ENCODE measurements at places on chromosomes 3 and 15. TPM values are rescaled to one million over a fixed set of nuclear protein-coding genes. Genes with fewer than 3 reads are reported as not detected.

DNA sequence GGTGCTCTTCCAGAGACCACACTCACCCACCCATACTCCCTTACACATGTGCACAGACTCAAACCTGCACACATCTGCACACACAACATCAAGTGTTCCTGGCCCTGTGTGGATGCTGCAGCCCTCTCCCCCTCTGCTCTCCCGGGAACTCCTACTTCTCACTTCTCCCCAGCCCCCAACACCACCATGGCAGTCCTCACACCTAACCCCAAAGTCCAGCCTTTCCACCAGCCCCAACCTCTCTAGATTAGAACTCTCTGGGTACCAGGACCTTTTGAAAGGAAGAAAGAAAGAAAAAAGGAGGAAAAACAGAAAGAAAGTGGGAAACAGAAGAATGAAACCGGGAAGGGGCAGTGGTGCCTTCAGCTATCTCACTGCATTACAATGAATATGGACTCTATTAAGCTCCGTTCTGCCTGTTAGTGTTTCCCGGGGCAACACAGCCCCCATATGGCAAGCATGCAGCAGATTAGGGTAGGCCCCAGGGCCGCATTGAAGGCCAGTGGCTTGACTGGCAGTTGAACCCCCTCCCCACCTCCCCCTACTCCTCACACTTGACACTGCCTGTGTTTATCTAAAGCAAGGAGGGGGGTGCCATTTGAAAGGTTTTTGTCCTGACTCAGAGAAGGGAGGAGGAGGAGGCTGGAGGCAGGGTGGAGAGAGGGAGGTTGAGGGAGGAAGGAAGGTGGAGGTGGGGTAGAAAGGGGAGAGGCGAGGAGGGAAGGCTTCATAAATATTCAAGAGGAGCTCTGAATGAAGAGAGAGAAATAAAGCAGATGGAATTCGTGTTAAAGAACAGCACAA lies 30.1 kb downstream of the BOC start:
- DNase-seq: no peak

DNA sequence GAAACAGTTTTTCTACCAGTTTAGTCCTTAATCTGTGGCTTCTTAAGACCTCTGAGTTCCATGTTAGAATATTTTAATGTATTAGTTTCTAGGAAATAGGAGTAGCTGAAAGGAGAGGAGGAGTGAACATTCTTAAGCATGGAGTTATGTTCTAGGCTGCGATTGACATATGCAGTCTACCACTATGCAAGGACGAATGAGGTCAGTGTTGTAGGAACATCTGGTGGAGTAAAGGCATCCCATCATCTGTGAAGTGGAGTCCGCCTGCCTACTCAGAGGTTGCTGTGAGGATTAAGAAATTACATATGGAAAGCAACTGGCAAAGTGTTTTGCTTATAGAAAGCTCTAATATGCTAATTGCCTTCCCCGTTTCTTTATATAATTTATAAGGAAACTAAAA lies 45.1 kb downstream of the SNAPC5 start:
- no peak for DNase-seq

The UTS2B gene
- not detected for total RNA-seq

DNA sequence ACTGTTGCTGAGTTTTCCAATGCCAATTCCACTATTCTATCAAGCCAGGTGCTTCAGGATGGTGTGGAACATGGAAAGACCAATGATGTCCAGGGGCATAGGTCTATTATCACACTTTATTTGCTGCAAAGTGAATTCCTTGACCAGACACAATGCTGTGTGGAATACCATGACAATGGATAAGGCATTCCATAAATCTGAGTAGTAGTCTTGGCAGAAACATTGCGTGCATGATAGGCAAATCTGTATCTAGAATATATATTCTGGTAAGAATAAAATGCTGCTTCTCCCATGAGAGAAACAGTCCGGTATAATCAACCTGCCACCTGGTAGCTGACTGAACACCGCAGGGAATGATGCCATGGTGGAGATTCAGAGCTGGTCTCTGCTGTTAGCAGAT lies 70.0 kb upstream of the ALDH1A3 start:
- DNase-seq: no peak

DNA sequence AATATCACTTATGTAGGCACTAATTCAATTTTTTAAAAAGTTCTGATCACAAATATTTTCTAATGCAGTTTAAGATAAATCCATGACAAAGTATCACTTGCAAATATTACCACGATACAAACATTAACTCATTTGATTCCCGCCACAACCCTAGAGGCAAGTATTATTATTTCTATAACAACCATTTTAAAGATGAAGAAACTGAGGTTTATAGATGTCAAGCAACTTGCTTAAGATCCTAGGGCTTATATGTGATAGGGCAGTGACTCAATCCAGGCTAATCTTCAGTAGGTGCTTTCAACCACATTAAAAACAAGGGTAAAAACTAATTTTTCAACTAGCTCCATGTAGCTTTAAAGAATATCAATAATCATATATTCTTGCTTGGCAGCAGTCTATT lies 1.7 kb downstream of the DYNC1LI1 start:
- no peak for DNase-seq

GRCh38 chr15:95129574-95129973 lies 898.2 kb downstream of the MCTP2 start:
- no peak for DNase-seq

GRCh38 chr3:25029820-25030219 lies 398.2 kb upstream of the RARB start:
- DNase-seq: no peak

DNA sequence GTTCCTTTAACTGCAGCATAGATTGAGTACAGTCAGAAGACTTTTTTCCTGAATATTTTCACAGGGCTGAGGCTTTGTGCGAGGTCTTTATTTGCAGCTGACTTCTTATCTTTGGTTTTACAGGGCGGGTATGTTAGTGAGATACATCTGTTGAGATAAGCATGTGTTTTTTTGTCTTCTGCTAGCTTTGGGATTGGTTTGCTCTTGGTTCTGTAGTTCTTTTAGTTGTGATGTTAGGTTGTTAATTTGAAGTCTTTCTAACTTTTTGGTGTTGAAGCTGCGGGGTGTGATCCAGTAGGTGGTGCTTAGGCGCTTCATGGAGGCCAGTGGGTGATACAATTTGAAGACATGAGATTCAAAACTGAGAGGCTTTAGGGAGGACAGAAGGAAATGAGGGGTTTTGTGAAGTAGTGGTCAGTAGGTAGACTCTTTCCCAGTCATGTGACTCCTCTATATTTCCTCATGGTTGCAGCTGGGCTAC lies 67.9 kb upstream of the TNFSF10 start:
- no peak for DNase-seq

GRCh38 chr3:37603722-37604121 lies 258.0 kb upstream of the CTDSPL start:
- DNase-seq: no peak

The OCA2 gene
- 0.56 TPM for total RNA-seq

The CLDN1 gene
- total RNA-seq: 85.2 TPM

DNA sequence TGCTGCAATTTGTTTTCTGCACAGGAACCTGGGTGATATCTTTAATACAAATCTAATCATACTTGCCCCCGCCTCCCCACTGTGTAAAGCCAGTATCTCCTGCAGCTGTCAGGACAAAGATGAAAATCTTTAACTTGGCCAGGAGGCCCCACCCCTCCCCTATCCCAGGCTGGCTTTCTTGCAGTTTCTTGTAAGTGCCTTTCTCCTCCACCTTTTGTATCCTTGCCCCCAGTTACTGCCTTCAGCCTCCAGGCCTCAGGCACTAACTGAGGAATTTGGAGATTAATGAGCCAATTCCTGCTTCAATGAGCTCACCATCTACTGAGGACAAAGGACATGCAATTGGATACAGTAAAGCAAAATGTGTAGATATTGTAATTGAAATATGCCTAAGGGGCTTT lies 6.5 kb downstream of the GCSAM start:
- no peak for DNase-seq

GRCh38 chr3:149003653-149004305 lies 12.4 kb downstream of the GYG1 start:
- DNase-seq: no peak

DNA sequence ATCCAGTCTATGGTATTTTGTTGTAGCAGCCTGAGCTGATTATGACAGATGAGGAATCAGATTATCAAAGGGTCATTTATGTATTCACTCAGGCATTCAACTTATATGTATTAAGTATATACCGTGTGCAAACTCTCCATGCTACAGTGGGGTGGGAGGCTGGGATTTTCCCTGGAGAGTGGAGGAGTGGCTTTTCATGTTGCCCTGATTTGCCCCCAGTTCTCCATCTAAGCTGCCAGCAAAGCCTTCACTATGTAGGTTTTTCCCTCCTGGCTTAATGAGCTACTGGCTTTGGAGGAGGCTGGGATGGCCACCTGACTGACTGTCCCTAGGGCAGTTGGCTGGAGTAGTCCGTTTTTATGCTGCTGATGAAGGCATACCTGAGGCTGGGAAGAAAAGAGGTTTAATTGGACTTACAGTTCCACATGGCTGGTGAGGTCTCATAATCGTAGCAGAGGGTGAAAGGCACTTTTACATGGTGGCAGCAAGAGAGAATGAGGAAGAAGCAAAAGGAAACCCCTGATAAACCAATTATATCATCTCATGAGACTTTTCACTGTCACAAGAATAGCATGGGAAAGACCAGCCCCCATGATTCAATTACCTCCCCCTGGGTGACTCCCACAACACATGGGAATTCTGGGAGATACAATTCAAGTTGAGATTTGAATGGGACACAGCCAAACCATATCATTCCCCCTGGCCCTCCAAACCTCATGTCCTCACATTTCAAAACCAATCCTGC lies 253.9 kb downstream of the RPLP1 start:
- DNase-seq: no peak

GRCh38 chr3:183117056-183117455 lies 17.8 kb upstream of the MCCC1 start:
- DNase-seq: no peak

The KPNA1 gene
- total RNA-seq: 23.7 TPM

DNA sequence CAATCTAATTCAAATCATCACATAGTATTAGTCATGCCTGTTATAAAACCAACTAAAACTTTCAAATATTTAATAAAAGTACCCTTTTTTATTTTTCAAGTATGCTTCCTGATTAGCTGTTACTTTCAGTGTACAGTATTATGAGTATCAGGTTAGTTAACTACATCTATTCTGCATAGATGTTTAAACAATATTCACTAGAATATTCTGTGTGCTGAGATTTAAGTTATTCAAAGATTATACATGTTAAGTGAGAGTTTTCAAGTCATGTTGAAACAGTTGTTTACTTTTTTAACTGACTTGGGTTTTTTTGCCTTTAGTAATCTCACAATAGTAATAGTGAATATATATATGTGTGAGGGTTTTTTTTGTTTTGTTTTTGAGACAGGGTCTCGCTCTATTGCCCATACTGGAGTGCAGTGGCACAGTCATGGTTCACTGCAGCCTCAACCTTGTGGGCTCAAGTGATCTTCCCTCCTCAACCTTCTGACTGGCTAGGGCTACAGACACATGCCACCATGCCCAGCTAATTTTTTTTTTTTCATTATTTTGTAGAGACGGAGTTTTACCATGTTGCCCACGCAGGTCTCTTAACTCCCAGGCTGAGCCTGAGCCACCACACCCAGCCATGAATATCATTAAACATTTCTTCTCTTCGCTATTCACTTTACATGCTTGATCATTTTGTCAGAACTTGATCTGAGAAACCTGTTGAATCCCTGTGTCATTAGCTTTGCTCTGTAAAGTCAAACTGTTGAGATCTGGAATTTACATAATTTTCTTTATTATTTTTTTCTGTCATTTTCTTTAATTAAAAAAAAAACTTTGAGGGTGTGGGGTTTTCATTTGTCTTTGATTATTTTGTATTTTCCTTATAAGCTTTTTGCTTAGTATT lies 286.2 kb upstream of the UBE2E1 start:
- DNase-seq: no peak

The GOLGA6A gene
- total RNA-seq: 1.4 TPM

DNA sequence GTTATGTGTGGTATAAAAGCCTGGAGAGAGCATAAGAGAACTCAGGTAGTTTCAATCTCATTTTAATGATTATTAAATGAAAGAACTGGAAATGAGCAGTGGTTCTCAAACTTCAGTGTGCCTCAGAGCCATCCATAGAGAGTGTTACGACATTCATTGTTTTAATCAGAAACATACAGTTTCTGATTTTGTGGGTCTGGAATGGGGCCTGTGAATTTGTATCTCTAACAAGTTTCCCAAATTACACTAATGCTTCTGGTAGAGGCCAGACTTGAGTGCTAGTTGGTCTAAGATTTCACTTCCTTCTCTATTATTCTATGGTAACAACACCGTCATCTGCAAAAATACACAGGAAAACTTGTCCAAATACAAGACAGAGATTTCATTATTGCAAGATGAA lies 292.0 kb upstream of the NECTIN3 start:
- DNase-seq: no peak

The SKOR1 gene
- total RNA-seq: 0.17 TPM

The MANF gene
- total RNA-seq: 28.9 TPM

GRCh38 chr15:85584872-85585271 lies 204.5 kb downstream of the AKAP13 start:
- DNase-seq: no peak

DNA sequence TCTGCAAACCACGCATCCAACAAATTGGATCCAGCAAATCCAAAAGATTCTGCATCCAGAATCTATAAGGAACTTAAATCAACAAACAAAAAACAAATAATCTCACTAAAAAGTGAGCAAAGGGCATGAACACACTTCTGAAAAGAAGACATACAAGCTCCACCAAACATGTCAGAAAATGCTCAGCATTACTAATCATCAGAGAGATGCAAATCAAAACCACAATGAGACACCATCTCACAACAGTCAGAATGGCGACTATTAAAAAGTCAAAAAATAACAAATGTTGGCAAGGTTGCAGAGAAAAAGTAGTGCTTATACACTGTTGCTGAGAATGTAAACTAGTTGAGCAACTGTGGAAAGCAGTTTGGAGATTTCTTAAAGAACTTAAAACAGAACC lies 21.6 kb upstream of the SLC25A36 start:
- DNase-seq: no peak

DNA sequence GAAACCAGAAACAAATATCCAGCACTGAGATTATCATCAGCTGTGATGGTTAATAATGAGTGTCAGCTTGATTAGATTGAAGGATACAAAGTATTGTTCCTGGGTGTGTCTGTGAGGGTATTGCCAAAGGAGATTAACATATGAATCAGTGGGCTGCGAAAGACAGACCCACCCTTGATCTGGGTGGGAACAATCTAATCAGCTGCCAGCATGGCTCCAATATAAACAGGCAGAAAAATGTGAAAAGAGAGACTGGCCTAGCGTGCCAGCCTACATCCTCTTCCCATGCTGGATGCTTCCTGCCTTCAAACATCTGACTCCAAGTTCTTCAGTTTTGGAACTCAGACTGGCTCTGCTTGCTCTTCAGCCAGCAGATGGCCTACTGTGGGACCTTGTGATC lies 869.5 kb downstream of the SI start:
- no peak for DNase-seq

GRCh38 chr15:74958320-74958907 lies 1.8 kb upstream of the RPP25 start:
- no peak for DNase-seq

- no peak for DNase-seq
Measured at GRCh38 chr3:174620138-174620537, 239.0 kb upstream of the NAALADL2 start.

The RAD51 gene
- 11.3 TPM for total RNA-seq

All from liver (tissue), 10 donors.